B cell (primary cell): ENCODE measurements at places on chromosomes 1 and 21.

DNA sequence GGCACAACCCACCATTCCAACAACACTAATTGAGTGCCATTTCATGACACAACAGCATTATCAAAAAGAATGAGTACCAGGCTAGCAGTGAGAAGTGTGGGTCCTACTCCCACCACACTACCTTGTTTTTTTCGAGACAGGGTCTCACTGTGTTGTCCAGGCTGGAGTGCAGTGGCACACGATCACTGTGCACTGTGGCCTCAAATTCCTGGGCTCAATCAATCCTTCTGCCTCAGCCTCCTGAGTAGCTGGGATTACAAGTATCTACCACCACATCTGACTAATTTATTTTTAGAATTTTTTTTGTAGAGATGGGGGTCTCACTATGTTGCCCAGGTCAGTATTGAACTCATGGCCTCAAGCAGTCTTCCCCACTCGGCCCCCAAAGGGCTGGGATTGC is 30.7 kb downstream of the CD247 start:
- DNase-seq, result no peak

DNA sequence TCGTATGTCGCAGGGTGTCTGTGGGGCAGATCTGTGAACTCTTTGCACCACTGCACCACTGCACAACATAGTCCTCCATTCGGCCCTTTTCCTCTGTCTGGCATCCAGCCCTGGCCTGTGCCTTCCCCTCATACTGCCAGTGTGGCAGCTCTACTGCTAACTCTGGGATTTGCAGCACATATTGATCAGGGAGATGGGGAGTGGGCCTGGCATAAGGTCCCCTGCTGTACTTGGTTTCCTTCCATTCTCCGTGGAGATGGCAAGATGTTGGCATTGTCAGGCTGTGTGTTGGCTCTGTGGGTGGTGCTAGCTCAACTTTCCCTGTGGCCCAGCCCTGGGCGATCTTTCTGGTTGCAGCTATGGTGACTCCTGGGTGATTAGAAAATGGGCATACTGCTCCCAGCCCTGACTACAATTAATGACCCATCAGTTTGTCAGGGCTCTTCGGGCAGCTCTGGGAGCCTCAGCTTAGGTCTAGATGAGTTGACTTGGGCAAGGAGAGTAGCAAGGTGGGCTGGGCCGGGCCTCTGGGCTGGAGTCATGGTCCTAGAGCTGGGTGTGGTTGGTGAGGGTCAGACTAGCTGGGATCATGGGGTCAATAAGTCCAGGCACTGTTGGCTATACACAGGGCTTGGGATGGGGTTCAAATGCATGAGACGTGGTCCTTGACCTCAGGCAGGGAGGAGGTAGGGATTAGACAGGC is 11.4 kb downstream of the PTPRU start:
- no peak for DNase-seq

DNA sequence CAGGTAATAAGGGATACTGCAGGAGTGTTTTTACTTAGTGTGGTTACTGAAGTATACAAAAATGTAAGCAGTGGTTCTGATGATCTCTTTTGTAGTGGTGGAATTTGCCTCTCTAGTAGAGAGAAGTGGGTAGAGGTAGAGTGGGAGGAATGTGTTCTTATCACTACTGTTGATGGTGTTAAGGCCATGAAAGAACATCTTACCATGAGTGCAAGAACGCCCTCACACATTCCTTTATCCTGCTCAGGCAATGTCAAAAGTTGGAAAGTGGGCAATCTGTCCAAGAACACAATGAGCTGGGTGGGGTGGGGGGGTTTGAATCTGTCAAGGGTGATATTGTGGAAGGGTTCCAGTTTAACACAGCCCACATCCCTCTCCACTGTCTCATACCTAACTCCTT is 78.6 kb downstream of the TTLL7 start:
- no peak for DNase-seq

GRCh38 chr21:45151445-45152160 is 77.2 kb downstream of the ADARB1 start:
- no peak for DNase-seq

DNA sequence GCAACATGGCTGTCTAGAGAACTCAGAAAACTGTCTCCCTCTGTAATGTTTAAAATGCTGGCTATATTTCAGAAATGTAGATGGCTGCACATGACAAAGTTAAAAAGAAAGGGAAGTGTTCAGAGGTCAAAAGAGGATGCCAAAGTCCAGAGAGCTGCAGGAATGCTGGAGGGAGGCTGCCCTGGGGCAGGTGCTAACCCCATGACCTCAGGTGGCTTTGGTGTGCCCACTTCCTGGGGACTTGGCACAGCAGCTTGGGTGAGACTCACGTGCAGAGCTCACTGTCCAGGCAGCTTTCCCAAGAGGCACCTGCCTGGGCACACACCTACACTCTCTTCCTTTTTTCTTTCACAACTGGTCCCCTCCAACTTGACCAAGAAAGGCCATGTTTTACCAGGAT is 256.4 kb downstream of the KCNJ6 start:
- no peak for DNase-seq

GRCh38 chr1:201400852-201401230 is 1.7 kb upstream of the LAD1 start:
- DNase-seq, result no peak

DNA sequence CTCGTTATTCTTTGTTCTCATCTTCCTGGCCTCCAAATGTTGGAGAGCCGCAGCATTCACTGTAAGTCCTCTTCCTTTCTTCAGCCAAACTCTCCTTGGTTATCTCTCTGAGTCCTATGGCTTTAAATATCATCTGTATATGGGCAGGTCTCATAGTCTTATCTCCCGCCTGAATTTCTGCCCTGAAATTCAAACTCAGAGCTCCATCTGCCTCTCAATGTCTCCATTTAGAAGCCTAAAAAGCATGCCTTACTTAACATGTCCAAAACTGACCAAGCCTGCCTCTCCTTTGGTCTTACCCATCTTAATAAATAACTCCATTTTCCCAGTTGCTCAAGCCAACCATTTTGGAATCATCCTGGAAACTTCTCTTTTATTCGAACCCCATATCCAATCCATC is 80.7 kb downstream of the DHRS3 start:
- no peak for DNase-seq

- DNase-seq, result no peak
Observed at GRCh38 chr1:156289857-156290256, 5.6 kb downstream of the GLMP start.
